ENCODE measurements at places on chromosomes 13 and 19.

DNA sequence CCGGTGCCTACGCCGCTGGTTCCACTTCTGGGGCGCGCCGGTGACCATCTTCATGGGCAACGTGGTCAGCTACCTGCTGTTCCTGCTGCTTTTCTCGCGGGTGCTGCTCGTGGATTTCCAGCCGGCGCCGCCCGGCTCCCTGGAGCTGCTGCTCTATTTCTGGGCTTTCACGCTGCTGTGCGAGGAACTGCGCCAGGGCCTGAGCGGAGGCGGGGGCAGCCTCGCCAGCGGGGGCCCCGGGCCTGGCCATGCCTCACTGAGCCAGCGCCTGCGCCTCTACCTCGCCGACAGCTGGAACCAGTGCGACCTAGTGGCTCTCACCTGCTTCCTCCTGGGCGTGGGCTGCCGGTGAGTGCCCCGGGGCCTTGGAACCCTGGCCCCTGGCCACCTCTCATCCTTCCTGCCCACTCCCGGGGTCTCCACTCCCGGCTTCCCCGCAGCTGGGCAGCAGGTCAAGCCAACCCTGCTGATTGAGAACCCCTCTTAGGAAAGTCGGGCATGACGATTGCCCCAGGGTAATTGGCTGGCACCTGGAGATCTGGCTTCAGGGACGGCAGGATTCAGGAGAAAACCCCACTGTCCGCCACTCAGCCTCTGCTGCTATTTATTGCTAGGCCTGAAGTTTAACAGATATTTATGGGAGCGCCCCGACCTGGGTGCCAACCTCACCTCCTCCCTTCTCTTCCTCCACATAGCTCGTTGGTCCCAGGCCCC is 39.1 kb downstream of the TRPM4 start:
- DNase-seq, result no peak

GRCh38 chr19:32622002-32622401 is 41.0 kb downstream of the PDCD5 start:
- no peak for DNase-seq

DNA sequence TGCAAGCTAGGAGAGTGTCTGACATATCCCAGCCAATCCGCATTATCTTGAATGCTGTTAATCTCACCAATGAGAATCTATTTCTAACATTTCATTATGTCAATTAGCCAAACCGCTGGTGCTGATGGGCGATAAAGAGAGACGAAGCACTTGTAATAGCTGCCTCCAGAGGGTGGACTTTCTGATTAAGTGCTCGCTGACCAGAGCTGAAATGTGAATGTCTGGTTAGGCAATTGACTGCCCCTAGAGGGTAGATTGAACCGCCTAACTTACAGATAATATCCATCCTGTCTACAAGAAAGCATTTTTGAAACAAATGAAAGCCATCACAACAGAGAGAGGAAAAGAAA is 552 bp upstream of the GRWD1 start:
- no peak for DNase-seq

GRCh38 chr19:38812841-38813320 is at the start of gene LGALS4:
Gene LGALS4 (minus strand): TSS chr19:38812945. CDS start chr19:38812886, 59 bp downstream.
- no peak for DNase-seq

- no peak for DNase-seq
These were observed 67.9 kb downstream of the EFNB2 start for GRCh38 chr13:106467427-106468122.

GRCh38 chr19:34838753-34839431 is 65.9 kb upstream of the ZNF599 start:
- no peak for DNase-seq

DNA sequence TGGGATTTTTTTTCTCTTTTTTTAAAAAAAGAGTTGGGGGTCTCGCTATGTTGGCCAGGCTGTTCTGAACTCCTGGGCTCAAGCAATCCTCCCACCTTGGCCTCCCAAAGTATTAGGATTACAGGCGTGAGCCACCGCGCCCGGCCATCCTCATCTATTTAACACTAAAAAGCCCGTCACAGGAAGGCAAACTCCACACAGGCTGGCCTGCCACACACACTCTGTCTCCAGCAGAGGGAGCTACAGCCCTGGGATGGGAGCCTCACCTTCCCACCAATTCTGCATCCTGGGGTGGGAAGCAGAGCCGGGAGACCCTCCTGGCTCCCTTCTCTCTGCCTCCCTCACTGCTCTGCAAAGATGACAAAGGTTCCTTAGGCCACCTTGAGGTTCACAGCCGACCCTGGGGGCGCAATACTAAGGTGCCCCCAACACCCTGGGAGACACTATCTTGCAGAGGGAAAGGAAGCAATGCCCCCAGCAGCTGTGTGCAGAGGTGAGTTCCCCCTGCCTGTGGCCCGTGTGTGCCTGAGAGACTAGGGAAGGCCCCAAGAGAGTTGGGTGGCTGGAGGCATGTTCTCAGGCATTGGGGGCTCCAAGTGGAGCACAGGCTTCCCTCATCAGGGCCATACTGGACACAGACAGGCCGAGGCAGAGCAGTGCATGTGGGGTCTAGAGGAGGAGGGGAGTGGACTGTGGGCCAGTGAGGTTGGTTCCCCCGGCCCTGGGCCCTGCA is 27.4 kb upstream of the TIMM44 start:
- DNase-seq, result no peak

DNA sequence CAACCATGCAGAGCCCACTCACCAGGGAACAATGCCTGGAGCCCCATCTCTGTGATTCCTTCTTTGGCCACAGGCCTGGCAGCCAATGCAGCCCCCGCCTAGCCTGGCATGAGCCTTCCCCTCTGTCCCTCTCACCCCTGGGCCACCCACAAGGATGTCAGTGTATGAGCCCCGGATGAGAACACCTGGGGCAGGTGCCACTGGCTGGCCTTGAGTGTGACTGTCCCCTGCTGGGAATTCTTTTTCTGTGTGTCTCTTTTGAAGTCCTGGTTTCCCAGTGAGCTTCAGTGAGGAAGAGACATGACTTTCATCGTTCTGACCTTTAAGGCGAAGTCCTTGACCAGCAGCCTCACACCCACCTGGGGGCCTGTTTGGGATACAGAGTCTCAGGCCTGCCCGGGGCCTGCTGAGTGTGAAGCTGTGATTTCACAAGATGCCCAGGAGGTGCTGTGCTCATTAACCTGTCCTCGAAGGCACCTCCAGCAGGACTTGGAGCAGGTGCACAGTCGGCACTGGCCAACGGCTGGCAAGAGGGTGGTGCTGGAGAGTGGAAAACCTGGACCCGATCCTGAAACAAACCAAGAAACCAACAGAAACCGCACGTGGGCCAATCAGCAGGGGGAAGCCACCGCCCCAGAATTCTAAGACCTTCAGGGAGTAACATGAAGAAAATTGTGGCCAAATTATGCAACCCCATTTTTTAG is 27.4 kb upstream of the SPACA7 start:
- DNase-seq, result no peak

- DNase-seq, result no peak
These were observed 77.9 kb upstream of the UQCRFS1 start for GRCh38 chr19:29290853-29291252.
